ENCODE measurements at places on chromosomes 1 and 21.

DNA sequence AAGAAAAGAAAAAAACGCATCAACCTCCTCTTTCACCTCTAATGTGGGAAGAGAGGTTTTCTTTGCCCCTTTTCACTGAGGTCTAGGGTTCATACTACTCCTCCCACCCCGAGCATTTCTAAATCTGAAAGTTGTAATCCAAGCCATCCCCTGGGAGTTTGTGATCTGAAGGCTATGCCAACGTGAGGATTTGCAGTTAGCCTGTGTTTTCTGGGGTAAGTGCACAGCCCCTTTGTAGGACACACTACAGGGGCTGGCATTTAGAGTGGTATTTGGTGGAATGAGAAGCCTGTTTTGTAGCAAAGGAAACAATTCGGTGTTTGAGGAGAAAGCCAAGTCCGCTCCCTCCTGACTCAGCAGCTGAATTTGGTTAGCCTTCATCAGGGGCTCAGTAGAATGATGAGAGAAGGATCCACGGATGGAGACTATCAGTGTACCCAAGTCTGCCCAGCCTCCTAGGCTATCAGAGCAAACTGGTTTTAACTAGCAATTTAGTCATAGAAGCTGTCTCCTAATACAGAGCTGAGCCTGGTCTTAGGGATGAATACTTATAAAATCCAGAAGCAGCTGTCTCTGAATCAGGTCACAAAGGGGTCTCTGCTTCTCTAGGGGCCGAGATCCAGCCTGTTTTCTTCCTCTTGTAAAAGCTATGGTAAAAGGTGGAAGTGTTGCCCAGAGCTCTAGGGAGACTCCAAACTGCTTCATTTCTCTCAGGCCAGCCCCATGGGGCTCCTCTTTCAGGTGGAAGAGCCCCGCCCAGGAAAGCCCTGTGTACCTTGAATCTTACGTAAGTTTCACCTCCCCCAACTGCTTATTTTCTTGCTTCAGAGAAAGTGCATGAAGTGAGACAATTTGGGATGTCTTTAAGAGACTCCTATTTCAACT lies 2.1 kb downstream of the PCP4L1 start:
- no peak for DNase-seq

DNA sequence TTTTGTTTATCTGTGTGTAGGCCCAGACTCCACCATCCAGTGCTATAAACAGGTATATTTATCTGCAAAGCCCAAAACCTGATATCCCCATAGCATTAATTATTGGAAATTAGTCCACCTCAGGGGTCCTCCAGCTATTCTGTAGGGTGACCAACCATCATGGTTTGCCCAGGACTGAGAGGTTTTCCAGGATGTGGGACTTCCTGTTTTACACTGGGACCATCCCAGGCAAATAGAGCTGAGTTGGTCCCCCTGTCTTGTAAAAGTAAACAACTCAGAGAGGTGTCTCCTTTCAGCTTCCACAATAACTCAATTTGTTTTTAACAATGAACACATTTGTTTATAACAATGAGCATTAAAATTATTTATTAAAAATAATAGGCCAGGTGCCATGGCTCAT lies 7.8 kb upstream of the CELA2B start:
- DNase-seq = no peak

DNA sequence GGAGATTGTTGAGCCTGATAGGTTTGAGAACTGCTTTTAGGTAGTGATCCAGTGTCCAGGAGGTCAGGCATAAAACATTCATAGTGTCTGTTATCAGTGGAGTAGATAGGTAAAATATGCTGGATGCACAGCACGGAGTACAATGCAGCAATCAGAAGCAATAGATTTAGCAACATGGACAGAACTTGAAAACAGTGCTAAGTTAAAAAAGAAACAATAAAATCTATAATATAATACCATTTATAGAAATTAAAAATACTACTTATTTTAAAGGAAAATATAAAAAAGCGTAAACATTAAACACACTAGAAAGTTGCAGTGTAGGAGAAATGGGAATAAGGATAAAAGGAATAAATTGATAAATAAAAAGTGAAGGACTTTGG lies 3.4 kb upstream of the TAF13 start:
- DNase-seq = no peak

- DNase-seq = no peak
These were observed 188.7 kb downstream of the GIPC2 start for GRCh38 chr1:78234496-78234895.

- DNase-seq = no peak
These were observed 29.4 kb upstream of the TRIM17 start for GRCh38 chr1:228445843-228446650.

DNA sequence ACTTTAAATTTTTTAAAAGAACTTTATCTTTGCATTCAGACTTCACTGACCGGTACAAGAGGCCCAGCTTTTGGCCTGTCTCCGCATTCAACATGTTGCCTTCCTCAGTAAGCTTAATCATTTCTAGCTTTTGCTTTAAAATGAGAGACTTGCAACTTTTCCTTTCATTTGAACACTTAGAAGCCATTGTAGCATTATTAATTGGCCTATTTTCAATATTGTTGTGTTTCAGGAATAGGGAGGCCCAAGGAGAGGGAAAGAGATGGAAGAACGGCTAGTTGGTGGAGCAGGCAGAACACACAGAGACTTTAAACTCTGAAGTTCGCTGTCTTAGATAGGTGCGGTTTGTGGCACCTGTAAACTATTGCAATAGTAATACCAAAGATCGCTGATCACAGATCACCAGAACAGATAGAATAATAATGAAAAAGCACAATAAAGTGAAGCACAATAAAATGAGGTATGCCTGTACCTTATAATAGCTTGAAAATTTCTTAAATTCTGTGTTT lies 31.4 kb downstream of the RABGAP1L start:
- no peak for DNase-seq

GRCh38 chr1:53655931-53656746 lies 82.8 kb downstream of the GLIS1 start:
- DNase-seq = no peak

- no peak for DNase-seq
These were observed 845 bp upstream of the RGS5 start for GRCh38 chr1:163203561-163203960.

- DNase-seq = no peak
These were observed 141.7 kb upstream of the SOD1 start for GRCh38 chr21:31517664-31518414.

DNA sequence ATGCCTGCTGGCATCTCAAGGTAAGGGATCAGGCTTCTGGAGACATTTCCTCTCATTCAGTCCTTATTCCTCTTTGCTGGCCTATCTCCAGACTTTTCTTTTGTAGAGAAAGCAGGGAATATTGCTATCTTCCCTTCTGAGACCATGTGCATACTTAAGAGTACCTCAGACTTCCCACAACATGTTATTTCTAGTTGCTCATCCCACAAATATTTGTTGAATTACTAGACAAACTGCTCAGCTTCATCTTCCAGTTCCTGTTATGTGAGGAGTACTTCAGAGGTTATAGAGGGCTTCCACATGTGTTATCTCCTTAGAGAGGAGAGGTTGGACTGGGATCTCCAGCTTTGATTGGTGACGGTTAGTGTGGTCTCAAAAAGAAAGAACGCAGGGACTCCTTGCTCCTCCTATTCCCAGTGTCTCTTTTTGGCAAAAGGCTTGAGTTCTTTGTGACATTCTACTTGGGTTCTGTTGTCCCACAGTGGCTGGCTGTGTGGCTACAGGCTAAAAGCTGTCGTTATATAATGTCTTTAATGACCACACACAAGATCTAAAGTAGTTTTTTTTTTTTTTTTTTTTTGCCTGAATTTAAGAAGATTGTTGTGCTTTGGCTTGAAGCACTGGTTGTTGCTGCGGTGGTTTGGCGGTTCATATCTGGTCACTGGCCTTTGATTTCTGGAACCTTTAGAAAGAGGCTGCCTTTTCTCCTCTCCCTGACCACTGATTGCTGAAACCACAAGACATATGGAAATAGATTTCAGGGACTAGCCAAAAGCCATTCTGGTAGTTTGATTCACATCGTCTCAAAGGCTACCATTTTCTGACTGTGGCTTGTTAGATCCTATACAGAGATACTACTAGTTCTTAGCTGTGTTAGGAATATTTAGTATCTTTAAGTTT lies 78.7 kb downstream of the FGGY start:
- no peak for DNase-seq

DNA sequence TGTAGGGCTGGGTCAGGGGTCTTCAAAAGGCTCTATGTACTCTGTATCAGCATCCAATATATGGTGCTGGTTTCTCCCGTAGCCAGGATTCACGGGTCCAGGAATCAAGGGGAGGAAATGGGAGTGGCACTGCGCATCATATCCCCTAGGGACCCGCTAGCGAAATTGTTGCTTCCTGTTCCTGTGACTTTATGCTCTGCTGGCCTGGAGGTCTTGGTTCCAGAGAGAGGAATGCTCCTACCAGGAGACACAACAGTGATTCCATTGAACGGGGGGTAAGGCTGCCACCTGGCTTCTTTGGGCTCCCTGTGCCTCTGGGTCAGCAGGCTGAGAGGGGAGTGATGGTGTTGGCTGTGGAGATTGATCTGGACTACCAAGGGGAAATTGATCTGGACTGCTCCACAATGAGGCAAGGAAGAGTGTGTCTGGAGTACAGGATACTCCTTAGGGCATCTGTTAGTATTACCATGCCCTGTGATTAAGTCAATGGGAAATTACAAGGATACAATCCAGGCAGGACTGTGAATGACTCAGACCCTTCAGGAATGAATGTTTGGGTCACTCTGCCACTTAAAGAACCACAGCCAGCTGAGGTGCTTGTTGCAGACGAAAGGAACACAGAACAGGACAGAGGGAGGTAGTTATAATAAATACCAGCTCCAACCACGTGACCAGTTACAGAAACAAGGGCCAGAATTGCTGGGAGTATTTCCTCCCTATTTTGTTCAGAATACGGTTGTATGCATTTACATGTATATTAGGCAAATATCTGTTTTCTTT lies 10.2 kb downstream of the SPSB1 start:
- no peak for DNase-seq

DNA sequence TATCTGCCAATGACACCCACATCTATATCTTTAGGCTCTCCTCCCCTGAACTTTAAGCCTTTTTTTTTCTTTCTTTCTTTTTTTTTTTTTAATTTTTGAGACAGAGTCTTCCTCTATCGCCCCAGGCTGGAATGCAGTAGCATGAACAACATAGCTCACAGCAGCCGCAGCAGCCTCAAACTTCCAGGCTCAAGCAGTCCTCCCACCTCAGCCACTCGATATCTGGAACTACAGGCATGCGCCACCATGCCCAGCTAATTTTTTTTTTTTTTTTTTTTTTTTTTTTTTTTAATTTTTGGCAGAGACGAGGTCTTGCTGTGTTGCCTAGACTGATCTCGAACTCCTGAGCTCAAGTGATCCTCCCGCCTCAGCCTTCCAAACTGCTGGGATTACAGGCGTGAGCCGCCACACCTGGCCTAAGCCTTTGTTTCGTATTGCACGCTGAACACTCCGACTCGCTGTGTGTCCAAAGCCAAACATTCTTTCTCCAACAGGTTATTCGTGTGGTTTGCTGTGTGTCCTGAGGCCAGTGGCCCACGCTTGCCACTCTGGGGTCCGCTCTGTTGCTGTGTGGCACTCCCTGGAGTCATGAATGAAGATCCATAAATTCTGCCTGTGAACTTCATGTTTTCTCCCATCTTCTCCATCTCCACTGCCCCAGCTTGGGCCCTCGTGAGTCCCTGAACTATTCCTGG lies 119.4 kb downstream of the CAMTA1 start:
- no peak for DNase-seq

DNA sequence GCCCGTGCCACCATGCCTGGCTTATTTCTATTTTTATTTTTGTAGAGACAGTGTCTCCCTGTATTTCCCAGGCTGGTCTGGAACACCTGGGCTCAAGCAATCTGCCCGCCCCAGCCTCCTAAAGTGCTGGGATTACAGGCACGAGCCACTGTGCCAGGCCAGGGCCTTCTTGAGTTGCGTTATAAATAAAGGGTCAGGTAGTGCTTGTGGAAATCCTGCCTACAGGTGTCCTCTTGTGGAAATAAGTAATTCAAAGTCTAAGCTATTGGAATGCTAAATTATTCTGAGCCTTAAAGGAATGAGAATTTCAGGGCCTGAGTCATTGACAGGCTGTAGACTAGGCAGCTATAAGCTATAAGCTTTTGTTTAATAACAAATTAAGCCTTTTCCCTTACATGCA lies 8.1 kb upstream of the SFT2D2 start:
- no peak for DNase-seq

DNA sequence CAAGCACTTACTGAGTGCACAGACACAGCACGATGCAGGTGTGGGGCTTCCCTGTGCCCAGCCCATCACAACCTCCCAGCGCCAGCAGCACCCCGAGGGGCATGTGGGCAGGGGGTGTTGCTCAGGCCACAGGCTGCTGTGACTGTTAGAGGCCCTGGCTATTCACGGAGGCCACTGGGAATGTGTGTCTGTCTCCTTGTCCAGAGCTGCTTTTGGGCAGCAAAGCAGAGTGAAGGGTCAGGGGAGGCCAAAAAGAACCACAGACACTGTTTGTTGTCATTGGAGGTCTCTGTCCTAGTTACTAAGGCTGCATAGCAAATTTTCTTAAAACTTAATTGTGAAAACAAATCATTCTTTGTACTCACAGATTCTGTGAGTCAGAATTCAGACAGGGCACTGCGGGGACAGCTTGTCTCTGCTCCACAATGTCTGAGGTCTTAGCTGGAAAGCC lies 49.6 kb downstream of the TNFRSF8 start:
- DNase-seq = no peak

DNA sequence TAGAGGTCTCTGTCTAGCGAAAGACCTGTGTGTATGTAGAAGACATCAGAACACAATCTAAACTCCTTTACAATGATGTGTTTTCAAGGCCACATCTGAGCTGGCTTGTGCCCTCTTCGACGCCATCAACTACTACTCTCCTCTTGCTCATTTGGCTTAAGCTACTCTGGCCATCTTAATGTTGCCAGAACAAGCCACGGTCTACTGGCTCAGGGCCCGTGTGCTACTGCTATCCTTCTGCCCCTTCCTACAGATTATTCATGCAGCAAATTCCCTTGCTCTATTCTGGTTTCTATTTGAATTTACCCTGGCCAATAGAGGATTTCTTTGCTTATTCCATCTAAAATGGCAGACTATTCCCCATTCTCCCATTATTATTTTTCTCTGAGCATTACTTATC lies 121.7 kb downstream of the ZZZ3 start:
- no peak for DNase-seq

DNA sequence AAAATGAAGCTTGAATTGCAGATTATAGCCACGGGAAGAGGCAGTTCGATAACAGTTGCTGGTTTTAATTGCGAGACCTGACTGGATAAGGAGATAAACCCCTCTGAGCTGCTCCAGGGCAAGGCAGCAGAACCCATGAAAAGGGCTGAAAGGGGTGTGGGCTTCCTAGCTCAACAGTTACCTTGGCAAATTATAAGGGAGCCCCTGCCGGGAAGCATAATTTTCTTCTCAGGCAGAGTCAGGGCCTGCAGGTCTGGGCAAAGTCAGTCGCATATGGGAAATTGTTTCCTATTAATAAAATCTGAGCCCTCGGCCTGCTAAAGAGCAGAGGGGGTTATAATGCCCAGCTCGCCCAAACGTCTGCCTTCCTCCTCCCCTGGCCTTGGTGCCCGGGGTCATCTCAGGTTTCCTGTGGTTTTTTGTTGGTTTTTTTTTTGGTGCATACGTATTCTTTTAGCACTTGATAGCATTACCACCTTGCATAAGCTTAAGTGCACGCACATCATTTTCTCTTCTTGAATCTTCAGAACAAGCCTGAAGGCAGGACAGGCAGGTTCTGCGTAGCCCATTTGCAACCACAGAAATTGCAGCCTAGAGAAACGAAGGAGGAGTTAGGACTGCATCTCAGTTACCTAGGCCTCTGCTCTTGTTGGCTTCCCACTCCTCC lies 33.9 kb upstream of the SELENON start:
- DNase-seq = no peak

All from activated T-helper 1 cell treated with anti-CD3 and anti-CD28 coated beads, Interleukin-2, amount 50 U/mL, for 16 hours (primary cell).